ENCODE measurements at places on chromosomes 13 and 19.

GRCh38 chr13:89791971-89792630 lies 1555.4 kb upstream of the MIR17HG start:
- DNase-seq: no peak

GRCh38 chr13:60078226-60078625 lies 85.5 kb downstream of the DIAPH3 start:
- no peak for DNase-seq

DNA sequence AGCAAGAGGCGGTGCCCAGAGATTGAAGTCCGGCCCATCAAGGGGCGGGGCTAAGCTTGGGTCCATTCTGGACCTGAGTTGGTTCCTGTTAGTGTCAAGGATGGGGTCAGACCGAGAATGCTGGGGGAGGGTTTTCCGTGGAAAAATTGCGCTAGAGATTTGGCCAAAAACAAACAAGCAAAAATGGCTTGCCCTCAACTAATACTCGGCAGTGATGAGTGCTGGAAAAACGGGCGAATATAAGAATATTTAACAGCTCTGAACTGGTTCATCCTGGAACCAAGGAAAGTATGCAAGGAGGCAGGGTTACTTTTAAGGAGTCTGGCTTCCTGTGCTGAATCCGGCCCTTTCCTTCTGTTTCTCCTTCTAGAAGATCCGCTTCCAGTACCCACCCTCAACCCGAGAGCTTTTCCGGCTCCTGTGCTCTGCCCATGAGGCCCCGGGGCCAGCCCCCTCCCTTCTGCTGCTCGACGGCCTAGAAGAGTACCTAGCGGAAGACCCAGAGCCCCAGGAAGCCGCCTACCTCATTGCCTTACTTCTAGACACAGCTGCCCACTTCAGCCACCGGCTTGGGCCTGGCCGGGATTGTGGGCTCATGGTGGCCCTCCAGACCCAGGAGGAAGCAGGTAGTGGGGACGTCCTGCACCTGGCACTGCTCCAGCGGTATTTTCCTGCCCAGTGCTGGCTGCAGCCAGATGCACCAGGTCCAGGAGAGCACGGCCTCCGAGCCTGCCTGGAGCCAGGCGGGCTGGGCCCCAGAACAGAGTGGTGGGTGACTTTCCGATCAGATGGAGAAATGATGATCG lies 880 bp downstream of the SWSAP1 start:
- peak; percentile 18 for DNase-seq

GRCh38 chr19:10858204-10858828 lies 10.1 kb downstream of the C19orf38 start:
- no peak for DNase-seq

GRCh38 chr13:112145551-112146360 lies 78.8 kb downstream of the SOX1 start:
- DNase-seq: no peak

DNA sequence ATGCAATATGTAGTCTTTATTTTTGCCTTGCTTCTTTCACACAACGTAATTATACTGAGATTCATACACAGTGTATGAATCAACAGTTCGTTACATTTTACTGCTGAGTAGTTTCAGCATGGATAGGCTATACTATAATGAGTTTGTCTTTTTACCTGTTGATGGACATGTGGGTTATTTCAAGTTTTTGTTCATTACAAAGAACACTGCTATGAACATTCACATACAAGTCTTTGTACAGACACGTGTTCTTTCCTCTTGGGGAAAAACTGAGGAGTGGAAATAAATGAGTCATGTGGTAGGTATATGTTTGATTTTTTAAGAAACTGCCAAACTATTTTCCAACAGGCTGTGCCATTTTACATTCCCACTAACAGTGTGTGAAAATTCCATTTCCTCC lies 35.1 kb downstream of the ENOX1 start:
- no peak for DNase-seq

DNA sequence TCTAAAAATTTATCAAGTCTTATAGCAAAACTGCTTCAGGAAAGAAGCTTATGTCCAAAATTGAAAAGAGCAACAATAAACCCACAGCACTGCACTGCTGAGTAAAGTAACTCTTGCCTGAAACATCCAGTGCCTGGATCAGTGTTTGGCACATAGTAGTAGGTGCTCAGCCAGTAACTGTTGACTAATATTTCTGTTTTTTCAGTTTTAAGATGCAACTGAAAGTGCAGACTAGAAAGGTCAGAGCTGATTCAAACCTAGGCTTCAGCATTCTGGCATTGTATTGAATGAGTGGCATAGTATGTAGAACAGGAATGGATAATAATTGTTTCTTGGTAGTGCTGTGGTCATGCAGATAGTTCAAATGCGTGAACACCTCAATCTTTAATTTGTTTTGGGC lies 67.6 kb downstream of the UBL3 start:
- no peak for DNase-seq

GRCh38 chr13:32045982-32046785 lies 14.6 kb downstream of the FRY start:
- DNase-seq: no peak

GRCh38 chr13:77779552-77780272 lies 82.2 kb downstream of the SLAIN1 start:
- DNase-seq: peak; percentile 48
